ENCODE measurements at places on chromosomes 3 and 15.
A peak's percentile ranks its signal among the peaks of the same experiment; 100 is the strongest.

DNA sequence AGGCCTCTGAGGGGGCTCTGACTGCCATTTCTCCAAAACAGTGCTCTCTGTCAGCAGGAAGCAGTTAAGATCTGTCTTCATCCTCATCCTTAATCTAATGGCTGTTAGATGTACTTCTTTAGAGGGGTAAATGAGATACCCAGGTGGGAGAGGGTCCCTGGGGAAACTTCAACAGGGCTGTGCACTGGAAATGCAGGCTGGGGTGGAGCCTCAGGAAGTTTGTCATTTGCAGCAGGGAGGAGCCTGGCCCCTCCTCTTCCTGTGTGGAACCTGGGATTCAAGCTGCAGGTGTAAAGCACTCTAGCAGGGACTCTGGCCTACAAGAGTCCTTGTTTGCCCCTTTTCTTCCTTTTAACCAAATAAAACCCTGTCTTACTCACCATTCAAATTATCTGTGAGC lies 1173.6 kb downstream of the OTOL1 start:
- DNase-seq, result no peak

DNA sequence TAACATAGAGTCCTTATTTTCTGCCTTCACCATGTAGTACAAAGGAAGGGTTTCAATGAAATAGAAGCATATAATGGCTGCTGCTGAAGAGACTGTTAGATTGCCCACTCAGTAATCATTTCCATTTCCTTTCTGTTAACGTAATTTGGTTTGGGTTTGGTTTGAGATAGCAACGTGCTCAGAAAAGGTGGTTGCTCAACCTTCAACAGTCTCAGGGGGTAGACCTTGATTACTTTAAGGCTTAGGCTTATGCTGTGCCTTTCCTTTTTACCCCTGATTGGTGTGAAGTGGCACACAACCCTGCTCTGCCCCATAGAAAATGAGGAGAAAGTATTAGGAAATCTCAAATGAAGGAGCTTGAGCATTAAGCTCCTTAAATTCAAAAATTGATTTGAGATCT lies 163.7 kb upstream of the TP63 start:
- no peak for DNase-seq

DNA sequence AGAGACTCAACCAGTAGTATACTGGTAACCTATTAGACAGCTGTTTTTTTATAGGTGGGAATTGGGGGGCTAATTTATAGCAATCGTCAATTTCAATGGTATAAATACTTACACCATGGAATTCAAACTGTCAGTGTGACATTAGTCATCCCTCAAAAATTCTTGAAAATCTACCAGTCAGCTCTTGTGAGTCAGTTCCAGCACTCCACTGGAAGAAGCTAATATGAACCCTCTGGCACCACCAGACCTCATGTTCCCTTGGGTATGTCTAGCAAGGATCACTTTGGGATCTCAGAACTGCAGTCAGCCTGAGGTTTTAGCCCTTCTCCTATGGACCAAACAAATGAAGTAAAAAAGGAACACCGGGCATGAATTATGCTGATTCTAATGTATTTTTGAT lies 11.8 kb upstream of the UACA start:
- DNase-seq, result peak; percentile 91

DNA sequence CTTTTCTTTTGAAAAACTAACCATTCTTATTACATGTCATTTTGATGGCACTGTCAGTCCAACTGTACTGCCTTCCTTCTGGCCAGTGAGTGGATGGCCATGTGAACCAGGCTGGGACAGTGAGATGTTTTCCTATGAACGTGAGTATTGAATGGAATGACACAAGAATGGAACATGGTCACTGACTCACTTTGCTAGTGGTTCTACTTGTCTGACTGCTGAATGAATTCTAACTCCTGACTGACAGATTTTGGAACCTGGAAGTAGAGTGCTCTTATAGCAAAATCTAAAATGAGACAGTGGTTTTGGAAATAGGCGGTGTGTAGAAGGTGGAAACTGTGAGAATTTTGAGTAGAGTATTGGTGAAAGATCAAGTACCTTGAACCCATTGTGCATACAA lies 606.9 kb upstream of the KCNMB2 start:
- no peak for DNase-seq

- DNase-seq, result no peak
Measured at GRCh38 chr3:88480822-88481221, 331.1 kb downstream of the C3orf38 start.

All from kidney capillary endothelial cell (primary cell).